ENCODE measurements at places on chromosomes 1 and 21.

GRCh38 chr1:164716992-164717703 is 158.2 kb downstream of the PBX1 start:
- DNase-seq = no peak

DNA sequence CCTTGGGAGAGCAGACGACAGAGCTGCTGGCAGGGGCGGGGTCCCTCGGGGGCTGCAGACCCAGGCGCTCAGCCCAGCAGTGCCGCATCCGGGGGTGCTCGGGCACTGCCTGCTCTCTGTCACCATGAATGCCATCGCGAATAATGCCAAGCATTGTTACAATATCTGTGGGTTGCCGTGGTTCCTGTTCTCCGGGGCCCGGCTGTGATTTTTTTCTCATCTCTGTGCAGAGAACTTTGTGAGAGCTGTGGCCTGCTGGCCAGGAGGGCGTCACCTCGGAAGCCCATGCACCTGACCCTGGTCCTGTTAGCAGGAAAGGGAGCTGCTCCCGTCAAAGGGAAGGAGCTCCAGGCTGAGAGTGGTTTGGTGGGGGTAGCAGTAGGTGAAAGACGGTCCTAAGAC is 70.4 kb downstream of the PRDM16 start:
- no peak for DNase-seq

DNA sequence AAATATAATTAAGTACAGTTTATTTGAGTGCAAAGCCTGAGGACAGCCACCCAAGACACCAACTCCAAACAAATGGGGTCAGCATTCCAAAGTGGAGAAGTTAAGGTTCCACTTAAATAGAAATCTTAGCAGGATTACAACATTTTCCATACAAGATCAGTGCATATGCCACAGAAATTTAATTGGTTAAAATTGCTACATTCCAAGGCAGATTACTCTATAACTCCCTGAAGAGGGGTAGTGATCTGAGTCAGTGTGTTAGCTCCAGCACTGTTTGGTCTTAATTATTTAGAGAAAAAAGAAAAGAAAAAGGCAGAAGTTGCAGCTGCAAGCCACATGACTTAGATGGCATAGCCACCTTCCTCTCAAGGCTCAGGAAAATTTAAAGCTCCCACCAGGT is 297.5 kb downstream of the HHIPL2 start:
- no peak for DNase-seq

- no peak for DNase-seq
Measured at GRCh38 chr1:68175621-68176398, 56.5 kb downstream of the WLS start.

- no peak for DNase-seq
Measured at GRCh38 chr1:47756411-47756810, 240.8 kb downstream of the TRABD2B start.

- DNase-seq = peak; percentile 14
Measured at GRCh38 chr1:52403566-52404115, 582 bp downstream of the ORC1 start.

DNA sequence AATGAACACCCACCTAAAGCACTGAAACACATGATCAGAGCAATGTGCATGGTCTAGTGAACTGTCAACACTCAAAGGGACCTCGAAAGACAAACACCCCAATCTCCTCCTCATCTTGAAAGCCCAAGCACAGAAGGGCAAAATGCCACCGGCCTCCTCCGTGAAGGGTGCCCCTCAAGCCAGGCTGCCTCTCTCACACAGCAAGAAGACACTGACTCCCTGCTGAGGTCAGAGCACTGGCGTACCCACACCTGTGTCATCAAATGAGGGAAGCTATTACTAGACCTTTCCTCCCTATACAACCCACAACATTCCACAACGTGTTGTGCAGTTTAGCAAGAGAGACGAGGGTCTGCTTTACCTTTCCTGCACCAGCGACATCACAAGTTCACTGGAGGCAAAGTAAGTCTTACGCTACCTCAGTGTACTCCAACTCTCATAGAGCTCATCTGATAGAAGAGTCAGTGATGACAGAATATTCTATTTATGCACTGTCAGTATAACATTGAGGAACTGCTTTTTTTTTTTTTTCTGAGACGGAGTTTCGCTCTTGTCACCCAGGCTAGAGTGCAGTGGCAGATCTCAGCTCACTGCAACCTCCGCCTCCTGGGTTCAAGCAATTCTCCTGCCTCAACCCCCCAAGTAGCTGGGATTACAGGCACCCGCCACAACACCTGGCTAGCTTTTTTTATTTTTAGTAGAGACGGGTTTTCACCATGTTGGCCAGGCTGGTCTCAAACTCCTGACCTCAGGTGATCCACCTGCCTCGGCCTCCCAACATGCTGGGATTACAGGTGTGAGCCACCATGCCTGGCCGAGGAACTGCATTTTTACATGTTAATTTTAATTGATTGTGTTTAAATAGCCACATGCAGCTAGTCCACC is 3.3 kb downstream of the SH3BP5L start:
- no peak for DNase-seq

DNA sequence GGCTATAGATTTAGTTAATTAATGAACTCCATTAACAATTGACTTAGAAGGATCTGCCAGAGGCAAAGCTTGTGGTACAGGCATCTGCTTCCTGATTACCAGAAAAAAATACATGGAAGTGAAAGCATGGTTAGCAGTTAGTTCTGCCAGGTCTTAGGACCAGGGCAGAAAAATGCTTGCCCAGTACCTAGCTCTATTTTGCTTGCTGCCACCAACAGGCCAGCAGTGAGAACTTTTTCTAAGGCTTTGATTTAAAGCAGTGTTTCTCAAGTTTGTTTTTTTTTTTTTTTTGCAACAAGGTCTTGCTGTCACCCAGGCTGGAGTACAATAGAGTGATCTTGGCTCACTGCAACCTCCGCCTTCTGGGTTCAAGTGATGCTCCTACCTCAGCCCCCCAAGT is 16.4 kb upstream of the MTF1 start:
- DNase-seq = no peak

DNA sequence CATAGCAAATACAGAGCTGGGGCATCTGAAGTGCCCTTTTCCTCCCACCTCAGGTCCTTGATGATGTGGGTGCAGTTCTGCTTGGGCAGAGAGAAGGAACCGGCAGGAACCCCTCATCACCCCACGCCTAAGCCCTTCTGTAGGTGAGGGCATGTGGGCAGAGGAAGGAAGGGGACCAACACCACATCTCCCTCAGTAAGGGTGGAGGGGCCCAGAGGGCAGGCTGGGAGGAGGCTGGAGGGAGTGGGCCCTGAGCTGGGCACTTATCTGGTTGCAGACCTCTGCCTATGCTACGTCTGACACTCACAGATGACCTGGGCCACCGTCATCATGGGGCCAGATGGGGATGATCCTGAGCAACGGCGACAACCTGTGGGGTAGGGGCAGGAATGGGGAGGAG is 11.0 kb downstream of the ZNF687 start:
- DNase-seq = no peak

GRCh38 chr1:64675718-64676345 is 69.0 kb upstream of the RAVER2 start:
- DNase-seq = no peak

GRCh38 chr1:167345386-167345733 is 124.7 kb downstream of the POU2F1 start:
- no peak for DNase-seq

DNA sequence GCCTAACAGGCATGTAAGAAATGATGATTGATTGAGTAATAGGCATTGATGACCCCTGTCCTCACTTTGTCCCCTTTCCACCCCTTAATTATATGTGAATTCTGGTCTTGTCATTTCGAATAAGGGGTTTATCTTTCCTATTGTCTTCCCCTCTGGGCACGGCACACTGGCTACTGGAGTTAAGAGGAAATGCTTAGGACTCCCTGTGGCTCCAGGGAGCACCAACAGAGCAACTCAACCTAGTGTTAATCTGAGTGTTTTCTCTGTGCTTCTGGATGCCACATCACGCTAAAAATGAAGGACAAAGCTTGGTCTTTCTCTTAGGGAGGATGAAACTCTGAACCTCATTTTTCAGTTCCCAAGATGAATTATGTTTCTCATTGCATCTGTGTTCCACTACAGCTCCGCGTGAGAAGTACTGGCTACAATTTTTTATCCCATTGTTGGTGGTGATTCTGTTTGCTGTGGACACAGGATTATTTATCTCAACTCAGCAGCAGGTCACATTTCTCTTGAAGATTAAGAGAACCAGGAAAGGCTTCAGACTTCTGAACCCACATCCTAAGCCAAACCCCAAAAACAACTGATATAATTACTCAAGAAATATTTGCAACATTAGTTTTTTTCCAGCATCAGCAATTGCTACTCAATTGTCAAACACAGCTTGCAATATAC is 5.3 kb downstream of the FCER1A start:
- DNase-seq = no peak

DNA sequence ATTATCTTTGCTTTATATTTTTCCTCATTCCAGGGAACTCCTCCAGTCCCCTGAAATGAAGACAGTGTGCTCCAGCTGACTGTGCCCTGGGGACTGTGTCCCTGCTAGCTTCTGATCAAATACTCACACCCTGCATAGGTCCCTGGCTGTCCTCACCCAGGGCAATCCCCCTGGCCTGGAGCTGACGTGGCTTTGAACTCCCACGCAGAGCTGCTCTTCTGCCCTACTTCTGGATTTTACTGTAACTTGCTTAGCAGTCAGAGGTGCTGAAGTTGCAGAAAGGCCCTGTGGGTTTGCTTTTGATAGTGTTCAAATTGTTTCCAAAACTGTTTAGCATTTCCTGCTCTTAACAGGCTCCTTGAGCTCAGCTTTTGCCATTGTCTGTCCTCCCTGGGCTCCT is 186.5 kb downstream of the FASLG start:
- no peak for DNase-seq

GRCh38 chr1:205567716-205568115 is 63.2 kb downstream of the CDK18 start:
- DNase-seq = no peak

DNA sequence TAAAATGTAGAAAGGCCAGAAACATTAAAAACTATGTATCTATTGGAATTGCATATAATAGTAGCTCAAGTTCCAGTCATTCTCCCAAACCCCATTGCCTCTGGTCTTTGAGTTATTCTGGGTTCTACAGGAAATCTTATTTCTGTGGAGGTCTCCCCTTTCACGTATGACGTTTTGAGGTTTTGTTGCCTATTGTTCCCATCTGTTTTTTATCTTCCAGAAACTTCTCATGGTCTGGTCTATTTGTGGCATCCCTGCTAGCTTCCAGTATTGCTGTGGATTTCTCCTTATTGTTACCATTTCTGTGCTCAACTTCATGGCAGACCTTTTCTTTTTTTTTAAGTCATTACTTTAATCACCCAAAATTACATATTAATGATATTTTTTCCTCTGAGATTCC is 43.3 kb downstream of the DTL start:
- DNase-seq = no peak

GRCh38 chr1:92037400-92037799 is 7.6 kb downstream of the EPHX4 start:
- DNase-seq = no peak

- DNase-seq = no peak
Measured at GRCh38 chr1:157073944-157074685, 25.5 kb downstream of the ETV3L start.

DNA sequence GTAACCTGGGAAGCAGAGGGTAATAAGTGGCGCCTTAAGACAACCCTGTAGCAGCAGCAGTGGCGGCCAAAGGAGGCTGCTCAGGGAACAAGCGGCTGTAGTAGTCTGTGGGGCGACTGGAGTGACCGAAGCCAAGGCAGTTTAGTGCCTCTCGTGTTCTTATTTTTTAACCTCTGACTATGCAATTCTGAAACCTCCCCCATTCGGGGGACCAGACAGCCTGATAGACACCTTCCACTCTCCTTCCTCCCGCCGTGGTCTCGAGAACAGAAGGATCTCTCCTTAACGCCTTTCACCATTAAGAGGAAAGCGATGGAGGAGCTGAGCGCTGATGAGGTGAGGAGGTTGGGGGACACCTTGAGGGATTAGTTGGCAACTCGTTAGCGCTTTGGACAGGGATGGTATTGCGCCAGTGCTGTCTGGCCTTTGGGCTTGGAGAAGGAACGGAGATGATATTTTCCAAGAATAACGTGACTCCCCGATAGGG is 644 bp downstream of the UBE4B start:
- no peak for DNase-seq

- DNase-seq = no peak
Measured at GRCh38 chr1:184272175-184272866, 114.5 kb upstream of the C1orf21 start.

DNA sequence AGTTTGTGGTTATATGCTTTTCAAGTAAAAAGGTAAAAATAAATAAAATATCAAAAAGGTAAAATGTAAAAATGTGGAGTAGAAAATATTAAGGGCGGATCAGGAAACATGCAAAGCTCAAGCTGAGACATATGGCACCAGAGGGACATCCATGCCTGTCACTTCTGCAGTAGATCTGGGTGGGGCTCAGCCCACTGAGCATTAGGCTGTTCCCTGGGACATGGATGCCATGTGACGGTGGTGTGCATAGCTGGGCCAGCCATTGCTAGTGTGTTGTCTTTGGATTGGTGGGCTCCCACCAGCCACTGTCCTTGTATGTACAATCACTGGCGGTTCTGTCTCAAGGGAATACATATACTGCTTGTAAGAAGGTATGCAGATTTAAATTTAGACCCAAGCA is 3.0 kb downstream of the TTC13 start:
- no peak for DNase-seq

- no peak for DNase-seq
Measured at GRCh38 chr1:165564561-165564960, 20.8 kb downstream of the LRRC52 start.

- no peak for DNase-seq
Measured at GRCh38 chr1:10829965-10830515, 33.6 kb upstream of the CASZ1 start.

DNA sequence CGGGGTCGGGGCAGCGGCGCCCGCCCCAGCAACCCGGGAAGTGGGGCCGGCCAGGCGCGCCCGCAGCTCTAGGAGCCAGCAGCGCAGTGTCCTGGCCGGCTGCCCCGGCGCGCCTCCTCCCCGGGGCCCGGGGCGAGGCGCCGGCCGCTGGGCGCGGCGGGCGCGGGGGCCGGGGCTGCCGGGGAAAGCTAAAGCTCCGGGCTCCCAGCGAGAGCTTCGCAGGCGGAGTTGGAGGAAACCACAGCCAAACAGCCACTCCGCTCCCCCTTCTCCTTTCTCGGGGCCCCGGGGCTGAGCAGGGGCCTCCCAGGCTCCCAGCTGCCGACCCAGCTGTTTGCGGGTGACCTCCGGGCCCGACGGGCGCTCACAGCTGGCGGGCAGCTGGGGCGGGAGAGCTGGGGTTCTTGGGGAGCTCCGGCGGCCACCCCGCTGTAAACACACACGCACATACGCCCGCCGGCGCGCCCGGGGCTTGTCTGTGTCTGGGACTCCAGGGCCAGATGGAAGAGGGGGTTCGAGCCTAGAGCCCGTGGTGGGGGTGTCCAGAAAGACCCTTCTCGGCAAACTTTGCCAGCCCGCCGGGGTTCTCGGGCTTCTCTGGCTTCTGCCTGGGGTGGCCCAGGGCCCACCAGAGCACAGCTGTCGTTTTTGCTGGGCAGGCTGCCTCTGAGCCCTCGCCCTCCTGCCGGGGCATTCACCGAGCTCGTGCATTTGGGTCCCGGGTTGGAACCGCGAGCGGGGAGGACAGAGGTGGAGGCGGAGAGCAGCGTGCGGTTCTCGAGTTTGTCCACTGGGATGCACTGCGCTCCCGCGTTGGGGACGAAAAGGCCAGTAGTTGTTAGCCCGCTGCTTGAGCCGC is 1.5 kb downstream of the AJAP1 start:
- DNase-seq = no peak

Data from activated naive CD4-positive, alpha-beta T cell (primary cell).